Epithelial cell of proximal tubule (primary cell): ENCODE measurements at places on chromosomes 2 and 18.

- no peak for DNase-seq
These were observed 194.9 kb upstream of the KYNU start for GRCh38 chr2:142682528-142682927.

GRCh38 chr2:33116799-33117198 lies 170.0 kb downstream of the LTBP1 start:
- no peak for DNase-seq

GRCh38 chr2:178285287-178285615 lies 90.9 kb downstream of the OSBPL6 start:
- DNase-seq: no peak

GRCh38 chr2:128710729-128711128 lies 392.1 kb upstream of the HS6ST1 start:
- no peak for DNase-seq

- no peak for DNase-seq
These were observed 6.6 kb upstream of the SEMA4C start for GRCh38 chr2:96876269-96877041.

DNA sequence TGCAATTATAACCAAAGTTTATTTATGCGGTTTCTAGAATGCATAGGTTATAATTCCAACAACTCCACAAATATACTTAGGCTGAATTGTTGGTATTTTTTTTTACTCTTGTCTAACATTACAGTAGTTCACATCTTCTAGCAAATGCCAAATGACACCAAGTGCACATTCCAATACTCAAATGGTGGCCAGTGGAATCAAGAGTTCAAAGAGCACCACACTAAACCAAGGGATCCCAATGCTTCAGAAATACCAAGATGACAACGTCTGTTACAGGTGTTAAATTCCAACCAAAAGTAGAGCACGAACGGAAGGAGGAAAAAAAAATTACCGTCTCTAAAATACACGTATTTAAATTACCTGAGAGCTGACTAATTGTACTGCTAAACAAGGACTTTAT lies 136.2 kb downstream of the TMEM247 start:
- DNase-seq: no peak

- DNase-seq: no peak
These were observed 2.5 kb downstream of the CYP1B1 start for GRCh38 chr2:38073211-38074057.

GRCh38 chr2:21924640-21925285 lies 801.0 kb downstream of the TDRD15 start:
- no peak for DNase-seq

DNA sequence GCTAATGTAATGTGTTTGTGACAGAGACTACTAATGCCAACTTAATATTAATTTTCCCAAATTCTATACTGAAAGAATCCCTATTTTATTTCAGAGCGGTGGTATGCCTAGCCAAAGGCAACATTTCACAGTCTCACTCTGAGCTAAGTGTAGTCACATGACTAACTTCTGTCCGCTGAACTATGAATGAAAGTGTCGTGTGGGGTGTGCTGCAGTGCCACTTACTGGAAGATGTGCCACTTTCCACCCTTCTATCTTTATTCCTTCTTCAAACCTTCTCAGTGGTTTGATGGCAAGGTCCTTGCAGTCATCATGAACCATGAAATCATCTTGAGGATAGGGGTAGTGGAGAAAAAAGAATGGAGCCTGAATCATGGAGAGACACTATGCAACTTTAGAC lies 47.3 kb upstream of the C1D start:
- DNase-seq: no peak
